ENCODE measurements at places on chromosomes 16 and 17. TPM values are rescaled to one million over a fixed set of nuclear protein-coding genes. Genes with fewer than 3 reads are reported as not detected.

The CBFA2T3 gene
- not detected for total RNA-seq

The ACE gene
- total RNA-seq, result not detected

The GSE1 gene
- 9.3 TPM for total RNA-seq

The VASN gene
- total RNA-seq, result 22.1 TPM

The CD300LF gene
- not detected for total RNA-seq

The ABCC12 gene
- total RNA-seq, result not detected

The PLCD3 gene
- total RNA-seq, result 5.3 TPM

The TNP2 gene
- not detected for total RNA-seq

The GNAO1 gene
- total RNA-seq, result 3.0 TPM

The SNTB2 gene
- total RNA-seq, result 5.6 TPM

The PITPNM3 gene
- 0.33 TPM for total RNA-seq

The ITGA3 gene
- 76.5 TPM for total RNA-seq

The VMO1 gene
- not detected for total RNA-seq

The EVI2A gene
- total RNA-seq, result 0.63 TPM

The PRSS33 gene
- total RNA-seq, result not detected

The CDRT15L2 gene
- not detected for total RNA-seq

The TMEM238L gene
- total RNA-seq, result not detected

The SPATA22 gene
- not detected for total RNA-seq

The ITGAE gene
- total RNA-seq, result 56.9 TPM

The MT1M gene
- 0.74 TPM for total RNA-seq

The TBC1D3D gene
- 0.29 TPM for total RNA-seq

The NHLRC4 gene
- total RNA-seq, result 0.17 TPM

The KRTAP4-5 gene
- total RNA-seq, result not detected

The OSBPL7 gene
- total RNA-seq, result 4.0 TPM

The HBQ1 gene
- not detected for total RNA-seq

The ZNF597 gene
- total RNA-seq, result not detected

The UMOD gene
- not detected for total RNA-seq

The FAM20A gene
- total RNA-seq, result not detected

The NKD1 gene
- 0.42 TPM for total RNA-seq

The NPW gene
- total RNA-seq, result 0.46 TPM

The RBFOX1 gene
- total RNA-seq, result not detected

The BAIAP3 gene
- total RNA-seq, result 1.2 TPM

The PRSS27 gene
- total RNA-seq, result not detected

The KRT33B gene
- total RNA-seq, result not detected

Data from Daoy (cell line).